ENCODE measurements at places on chromosomes 7 and 10.
A peak's percentile ranks its signal among the peaks of the same experiment; 100 is the strongest.

GRCh38 chr7:99036546-99037111 is 107.3 kb downstream of the SMURF1 start:
- no peak for DNase-seq

DNA sequence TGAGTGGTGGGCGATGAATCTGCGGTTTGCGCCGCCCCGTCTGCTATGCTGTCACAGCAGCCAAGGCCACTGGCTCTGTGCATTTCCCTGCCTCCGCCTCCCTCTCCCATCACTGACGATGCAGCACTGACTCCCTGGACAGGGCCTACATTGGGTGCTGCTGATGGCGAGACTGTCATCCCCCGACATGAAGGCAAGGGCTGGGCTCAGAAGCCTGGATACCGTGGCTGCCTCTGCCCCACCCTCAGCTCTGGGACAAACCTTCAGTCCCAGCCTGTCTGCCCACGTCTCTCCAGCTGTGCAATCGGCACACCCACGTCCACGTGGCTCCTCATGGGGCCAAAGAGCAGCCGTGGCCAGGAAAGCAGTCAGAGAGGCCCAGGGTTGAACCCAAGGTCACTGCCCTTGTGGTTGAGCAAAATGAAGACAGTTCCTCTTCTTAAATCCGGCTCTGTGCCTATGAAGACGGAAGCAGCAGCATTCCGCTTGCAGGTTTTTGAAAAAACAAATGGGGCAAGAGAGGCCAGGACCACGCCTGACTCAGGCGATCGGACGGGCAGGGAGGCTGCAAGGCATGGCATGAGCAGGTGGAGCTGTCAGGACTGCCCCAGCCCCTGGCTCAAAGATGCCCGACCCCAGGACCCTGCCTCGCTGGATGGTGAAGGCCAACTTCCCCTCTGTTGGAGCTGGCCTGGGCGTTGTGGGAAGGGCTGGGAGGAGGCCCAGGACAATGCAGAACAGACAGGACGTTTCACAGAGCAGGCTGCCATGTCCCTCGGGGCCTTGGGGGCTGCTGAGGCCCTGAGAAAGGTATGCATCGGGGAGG is 517.5 kb downstream of the DNAJB6 start:
- peak; percentile 70 for DNase-seq

- no peak for DNase-seq
Measured at GRCh38 chr7:155529346-155529745, 17.0 kb downstream of the CNPY1 start.

- DNase-seq, result no peak
Measured at GRCh38 chr7:108503112-108504026, 22.6 kb downstream of the PNPLA8 start.

GRCh38 chr7:92498557-92498956 is 20.8 kb upstream of the ERVW-1 start:
- DNase-seq, result no peak

- DNase-seq, result no peak
Measured at GRCh38 chr10:30781670-30782121, 152.1 kb upstream of the LYZL2 start.

DNA sequence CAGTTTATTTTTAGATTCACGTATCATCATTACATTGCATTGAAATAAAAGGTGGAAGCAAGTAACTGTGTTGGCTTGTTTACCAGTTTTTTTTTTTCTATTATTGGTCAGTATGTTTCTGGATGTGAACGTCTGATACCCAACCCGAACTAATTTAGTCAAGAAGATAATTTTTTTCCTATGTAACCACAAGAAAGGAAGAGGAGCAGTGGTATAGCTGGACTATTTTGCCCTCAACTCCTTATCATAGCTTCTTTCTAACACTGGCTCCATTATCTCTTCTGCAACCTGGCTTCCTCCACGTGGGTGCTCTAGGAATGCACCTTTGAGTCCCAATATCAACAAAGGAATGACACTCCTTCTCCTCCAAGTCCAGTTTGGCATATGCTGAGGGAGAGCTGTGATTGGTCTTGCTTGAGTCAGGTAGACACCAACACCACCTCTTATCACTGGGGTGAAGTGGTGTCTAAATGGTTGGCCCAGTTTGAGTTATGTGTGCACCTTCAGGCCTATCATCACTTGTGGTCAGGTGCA is 29.4 kb downstream of the OR9A2 start:
- no peak for DNase-seq

GRCh38 chr10:23157239-23157681 is 34.9 kb upstream of the PTF1A start:
- no peak for DNase-seq
